ENCODE measurements at places on chromosomes 4 and X.

GRCh38 chr4:99679976-99680375, 22.3 kb upstream of the C4orf54 start:
- no peak for DNase-seq

- no peak for DNase-seq
Observed at GRCh38 chrX:78658845-78659744, at the start of gene RTL3. Gene RTL3 (minus strand): TSS chrX:78659328. CDS start chrX:78658420, 908 bp downstream.

DNA sequence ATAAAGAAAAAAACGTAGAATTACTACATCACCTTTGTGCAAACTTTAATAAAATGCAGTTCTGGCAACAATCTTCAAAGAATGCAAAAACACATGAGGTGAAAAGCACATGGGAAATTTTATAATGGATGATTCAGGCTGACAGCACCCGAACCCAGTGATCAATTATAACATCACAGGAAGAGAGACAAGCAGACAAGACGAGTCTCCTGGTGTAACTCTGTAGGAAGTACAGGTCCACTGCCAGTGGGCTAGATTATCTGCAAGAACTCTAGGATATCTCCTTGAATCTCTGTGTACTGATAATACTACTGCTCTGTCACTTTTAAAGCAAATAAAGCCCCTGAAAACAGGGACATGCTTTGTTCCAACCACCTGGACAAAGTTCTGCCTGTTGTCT, 58.9 kb upstream of the NXF3 start:
- DNase-seq: no peak

DNA sequence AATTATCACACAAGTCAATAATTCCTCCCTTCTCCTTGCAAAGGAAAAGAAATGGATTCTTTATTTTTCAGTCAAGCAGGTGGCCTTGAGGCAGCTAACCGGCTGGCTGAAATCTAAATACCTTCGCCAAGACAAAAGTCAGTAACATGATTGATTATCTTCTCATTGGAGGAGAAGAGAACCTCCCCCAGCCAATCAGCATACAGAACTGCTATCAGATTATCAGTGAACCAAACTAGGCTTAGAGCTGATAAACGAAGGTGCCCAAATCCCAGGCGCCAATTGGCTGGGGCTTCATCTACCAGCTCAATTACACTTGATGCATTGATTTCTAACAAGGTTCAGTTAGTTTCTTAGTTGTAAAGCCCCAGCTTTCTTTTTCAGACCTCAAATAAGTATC, 152.4 kb upstream of the NOCT start:
- no peak for DNase-seq

GRCh38 chr4:26723216-26723615, 137.4 kb upstream of the STIM2 start:
- DNase-seq: no peak

DNA sequence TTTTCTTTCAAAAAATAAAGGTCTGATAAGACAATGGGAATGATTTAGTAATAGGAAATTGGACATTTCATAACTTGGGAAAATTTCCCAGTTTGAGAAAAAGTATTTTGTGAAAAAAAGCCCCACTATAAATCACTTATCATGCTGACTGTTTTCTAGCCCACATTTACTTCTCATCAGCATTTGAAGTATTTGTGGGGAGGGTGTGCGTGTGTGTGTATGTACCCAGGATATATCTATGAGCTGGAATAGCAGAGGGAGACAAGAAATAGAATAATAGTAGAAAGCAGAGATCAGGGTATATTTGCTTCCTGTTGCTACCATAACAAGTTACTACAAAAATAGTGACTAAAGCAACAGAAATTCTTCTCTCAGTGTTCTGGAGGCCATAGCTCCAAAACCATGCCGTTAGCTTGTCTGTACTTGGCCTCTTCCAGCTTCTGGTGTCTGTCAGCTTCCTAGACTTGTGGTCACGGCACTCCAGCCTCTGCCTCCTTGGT, 139.8 kb downstream of the PTTG2 start:
- DNase-seq: no peak

DNA sequence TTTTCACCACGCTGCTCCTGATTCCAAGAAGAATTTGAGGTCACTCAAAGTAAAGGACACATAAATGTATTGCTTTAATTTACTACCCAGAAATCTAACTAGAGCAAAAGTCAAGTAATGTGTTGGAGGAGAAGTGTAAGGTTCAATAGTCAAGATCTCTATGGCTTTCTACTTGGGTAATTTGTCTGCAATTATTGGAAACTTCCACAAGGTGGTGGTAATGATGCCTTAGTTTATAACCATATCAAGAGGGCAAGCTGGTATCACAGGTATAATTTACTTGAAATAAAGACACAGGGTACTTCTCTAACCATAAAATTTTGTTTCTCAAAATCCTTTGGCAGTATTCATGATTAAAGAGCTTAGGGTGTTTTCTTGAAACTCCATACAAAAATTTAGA, 10.2 kb upstream of the GRIA3 start:
- no peak for DNase-seq

DNA sequence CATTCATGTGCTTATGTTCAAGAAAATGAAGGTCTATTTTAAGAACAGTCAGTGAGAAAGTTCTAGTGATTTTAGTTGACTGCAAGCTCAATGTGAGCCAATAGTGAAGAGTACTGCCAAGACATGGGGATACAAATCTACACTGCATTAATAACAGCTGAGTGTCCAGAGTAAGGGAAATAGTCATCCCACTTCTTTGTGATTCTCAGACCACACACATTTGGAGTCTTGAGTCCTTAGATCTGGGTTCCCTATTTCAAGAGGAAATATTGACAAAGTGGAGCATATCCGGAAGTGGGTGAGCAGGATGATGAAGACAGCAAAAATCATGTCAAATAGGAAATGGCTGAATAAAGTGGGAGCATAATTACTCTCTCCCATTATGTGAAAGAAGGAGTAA, 171.1 kb downstream of the LARP7 start:
- no peak for DNase-seq

DNA sequence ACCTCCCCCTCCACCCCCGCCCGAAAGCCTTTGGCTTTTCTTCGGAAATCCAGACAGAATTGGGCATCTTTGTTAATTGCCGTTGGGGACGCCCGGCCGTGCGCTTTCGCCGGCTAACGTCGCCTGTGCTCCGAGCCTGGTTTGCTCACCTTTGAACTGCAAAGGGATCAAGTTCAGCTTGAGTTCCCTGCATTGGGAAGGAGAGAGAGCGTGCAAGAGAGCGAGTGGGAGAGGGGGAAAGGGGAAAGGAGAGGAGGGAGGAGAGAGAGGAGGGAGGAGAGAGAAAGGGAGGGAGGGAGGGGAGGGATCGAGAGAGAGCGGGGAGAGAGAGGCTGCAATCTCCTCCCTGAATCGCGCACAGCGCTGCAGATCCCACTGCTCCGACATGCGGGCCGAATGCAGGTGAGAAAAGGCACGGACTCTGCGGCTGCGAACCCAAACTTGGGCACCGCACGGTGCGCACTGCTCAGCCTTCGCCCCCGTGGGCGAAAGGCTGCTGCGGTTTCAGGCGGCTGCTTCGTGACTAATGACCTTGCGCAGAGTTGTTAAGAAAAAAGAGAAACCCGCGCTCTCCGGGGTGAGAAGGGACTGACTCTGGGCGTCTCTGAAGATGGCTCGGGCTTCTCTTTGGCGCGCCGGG, at the start of gene PCDH7:
Gene PCDH7, plus strand, starts transcription at position 349 of the 640 bp plus-strand sequence. CDS start 1,054 bp downstream, outside the sequence.
- DNase-seq: no peak

DNA sequence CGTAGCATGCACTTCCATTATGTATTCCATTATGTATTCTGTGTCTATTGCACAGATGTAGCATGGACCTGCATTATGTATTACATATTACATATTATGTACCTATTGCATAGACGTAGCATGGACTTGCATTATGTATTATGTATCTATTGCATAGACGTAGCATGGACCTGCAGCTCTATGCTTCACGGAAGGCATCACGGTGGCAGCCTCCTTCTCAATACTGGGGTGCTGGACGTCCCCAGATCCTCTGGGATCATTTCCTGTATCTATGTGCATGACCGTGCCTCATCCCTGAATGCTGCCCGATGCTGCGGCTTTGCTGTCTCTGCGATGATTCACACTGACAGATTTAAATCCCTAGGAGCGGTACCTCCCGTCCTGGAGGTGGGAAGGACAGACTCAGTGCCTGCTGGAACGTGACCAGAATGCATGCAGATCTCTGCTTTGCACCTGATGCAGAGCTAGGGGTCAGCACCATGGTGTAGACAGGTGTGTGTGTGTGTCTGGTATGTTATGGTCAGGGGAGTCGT, 317.5 kb downstream of the DHRSX start:
- no peak for DNase-seq

- DNase-seq: no peak
Observed at GRCh38 chr4:8821151-8821950, 50.3 kb downstream of the HMX1 start.

DNA sequence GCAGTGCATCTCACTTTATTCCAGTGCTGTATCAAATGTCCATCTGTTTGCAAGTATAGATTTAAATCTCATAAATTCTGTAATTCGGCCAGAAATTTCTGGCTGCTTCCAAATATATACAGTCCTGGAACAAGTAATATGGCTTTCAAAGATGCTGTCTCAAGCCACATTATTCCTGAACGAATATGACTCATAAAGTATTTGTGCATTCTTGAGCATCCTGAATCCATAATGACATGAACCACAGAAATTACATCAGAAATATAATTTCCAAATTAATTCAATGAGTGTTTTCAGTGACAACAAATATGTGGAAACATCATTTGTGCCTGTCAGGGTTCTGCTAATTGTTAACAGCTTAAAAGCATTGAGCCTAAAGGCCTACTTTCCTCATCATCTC, 140.9 kb upstream of the HPGD start:
- DNase-seq: no peak

- DNase-seq: no peak
Observed at GRCh38 chrX:103398421-103398864, 22.1 kb downstream of the BEX3 start.

- no peak for DNase-seq
Observed at GRCh38 chr4:88275949-88276515, 8.3 kb downstream of the PPM1K start.

DNA sequence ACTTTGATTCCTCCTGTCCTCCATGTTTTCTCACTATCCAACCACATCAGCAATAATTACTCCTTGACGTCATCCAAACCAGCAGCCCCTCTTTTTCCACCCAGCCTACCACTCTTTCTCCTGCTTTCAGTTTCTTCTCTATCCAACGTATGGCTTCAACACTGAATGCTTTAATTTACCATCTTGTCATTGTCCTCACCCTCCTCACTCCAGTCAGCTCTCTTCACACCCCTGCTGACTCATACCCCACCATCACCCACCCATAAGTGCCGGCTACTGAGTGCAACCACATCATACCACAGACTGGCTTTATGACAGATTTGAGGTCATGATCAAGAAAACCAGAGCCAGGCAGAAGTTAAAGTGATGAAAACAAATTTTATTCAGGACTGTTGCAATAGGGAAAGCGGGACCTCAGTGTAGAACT, 9.8 kb upstream of the ANXA5 start:
- DNase-seq: no peak

- no peak for DNase-seq
Observed at GRCh38 chrX:40131654-40132337, 34.0 kb upstream of the BCOR start.

GRCh38 chr4:142845293-142846107, 601 bp downstream of the INPP4B start:
- DNase-seq: no peak

GRCh38 chr4:99165978-99166377, 21.9 kb upstream of the ADH4 start:
- no peak for DNase-seq

DNA sequence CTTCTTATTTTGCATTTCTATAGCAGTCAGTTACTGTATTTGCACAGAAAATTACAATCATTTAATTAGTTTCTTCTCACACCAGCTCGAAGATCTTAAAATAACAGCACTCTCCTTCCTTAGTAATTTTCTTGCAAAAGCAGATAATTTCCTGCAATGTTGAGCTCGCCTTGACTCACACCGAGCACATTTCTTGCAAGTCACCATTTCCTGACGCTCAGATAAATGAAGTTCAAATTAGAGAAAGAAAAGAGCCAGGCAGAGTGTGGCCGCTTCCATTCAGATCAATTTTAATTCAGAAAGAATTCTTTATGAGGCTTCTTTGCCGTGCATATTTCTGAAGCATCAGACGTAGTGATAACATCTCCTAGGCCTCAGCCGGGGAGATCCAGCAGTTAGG, 10.1 kb downstream of the SORCS2 start:
- DNase-seq: no peak

DNA sequence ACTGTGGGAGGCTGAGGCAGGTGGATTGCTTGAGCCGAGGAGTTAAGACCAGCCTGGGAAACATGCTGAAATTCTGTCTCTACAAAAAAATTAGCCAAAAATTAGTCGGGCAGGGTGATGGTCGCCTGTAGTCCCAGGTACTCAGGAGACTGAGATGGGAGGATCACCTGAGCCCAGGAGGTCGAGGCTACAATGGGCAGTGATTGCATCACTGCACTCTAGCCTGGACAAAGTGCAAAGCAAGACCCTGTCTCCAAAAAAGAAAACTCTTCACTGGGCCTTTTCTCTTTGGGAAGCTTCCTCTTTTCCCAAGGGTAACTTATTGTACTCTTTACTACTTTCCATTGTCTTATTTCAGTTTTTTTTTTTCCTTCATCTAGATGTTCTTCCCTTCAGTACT, 88.9 kb downstream of the UBE2K start:
- DNase-seq: no peak

DNA sequence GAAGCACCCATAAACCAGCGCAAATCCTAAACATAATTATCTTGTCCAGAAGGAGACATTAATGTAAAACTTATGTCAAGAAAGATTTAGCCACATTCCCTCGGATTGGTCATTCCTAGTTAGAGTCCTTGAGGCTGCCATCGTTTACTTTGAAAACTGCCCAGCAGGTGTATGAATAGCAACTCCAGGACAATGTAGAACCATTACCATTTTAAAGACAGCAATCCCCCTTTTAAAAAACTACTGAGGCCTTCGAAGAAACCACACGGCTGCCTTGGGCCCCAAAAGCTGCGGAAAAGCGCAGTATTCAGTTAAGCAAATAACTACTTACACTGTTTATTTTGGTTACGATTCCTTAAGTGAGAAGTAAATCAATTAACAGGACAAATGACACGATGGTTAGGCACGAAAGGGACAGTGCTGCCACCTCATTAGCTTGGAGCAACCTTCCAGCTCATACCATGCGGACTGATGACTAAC, 822 bp upstream of the SGMS2 start:
- DNase-seq: no peak

GRCh38 chr4:60655356-60655755, 544.8 kb upstream of the ADGRL3 start:
- no peak for DNase-seq

GRCh38 chr4:123579961-123580360, 183.4 kb downstream of the SPRY1 start:
- DNase-seq: no peak

- DNase-seq: no peak
Observed at GRCh38 chr4:103429283-103429682, 231.1 kb upstream of the CENPE start.

GRCh38 chrX:68175562-68175961, 257.7 kb downstream of the OPHN1 start:
- no peak for DNase-seq

DNA sequence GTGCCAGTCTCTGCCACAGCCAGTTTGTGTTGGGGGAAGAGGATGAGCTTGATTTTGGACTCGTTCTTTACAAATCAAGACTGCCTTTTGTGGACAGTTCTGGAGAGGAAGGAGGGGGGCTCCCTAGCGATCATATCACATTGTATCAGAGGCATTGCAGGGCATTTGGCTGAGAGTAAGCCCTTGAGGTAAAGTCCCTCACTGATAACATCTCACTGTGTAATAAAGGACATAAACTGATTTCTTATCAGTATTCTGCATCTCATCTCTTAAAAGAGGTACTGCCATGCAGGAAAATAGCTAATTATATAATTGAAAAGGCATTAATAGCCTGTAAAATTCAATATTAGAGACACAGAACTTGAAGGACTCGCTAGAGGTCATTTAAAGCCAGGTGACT, 6.1 kb upstream of the IGFBP7 start:
- DNase-seq: no peak

Measured in naive thymus-derived CD8-positive, alpha-beta T cell (primary cell).